ENCODE measurements at places on chromosomes 12 and 14.

DNA sequence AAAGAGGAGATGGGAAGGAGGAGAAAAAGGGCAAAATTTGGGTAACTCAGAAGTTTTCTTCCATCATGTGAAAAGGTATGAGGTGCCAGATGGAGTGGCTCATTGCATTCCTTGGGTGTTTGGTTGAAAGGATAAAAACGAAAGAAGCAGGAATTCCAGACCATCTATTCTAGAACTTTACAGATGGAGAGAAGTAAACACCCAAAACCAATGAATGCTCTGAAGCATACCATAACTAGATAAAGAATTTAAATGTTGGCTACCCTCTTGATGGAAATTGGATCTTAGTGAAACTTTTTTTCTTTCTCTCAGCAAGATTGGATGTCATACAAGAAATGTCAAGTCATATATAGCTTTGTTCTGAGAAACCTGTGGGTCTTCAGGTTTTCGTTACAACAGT, 175.6 kb upstream of the FAR2 start:
- DNase-seq: no peak

DNA sequence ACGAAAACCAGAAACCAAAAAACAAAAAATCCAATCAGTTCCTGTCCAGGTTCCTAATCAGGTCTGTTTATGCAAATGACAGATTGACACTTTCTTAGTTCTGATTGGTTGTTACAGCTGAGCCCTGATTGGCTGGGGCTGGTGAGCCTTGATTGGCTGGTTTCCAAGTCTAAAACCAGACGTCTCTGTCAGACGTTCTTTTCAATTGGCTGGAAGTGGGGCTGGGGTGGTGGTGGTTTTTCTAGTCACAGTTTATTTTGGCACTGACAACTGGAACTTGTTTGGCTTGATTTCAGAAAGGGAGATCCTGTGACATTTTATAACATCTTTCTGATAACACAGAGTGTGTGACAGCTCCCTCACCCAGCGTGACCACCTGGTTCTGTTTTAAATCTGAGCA, 36.1 kb upstream of the PRICKLE1 start:
- no peak for DNase-seq

- no peak for DNase-seq
Observed at GRCh38 chr12:66589095-66589494, 89.8 kb downstream of the GRIP1 start.

GRCh38 chr14:79786522-79786921, 424.8 kb downstream of the DIO2 start:
- no peak for DNase-seq

DNA sequence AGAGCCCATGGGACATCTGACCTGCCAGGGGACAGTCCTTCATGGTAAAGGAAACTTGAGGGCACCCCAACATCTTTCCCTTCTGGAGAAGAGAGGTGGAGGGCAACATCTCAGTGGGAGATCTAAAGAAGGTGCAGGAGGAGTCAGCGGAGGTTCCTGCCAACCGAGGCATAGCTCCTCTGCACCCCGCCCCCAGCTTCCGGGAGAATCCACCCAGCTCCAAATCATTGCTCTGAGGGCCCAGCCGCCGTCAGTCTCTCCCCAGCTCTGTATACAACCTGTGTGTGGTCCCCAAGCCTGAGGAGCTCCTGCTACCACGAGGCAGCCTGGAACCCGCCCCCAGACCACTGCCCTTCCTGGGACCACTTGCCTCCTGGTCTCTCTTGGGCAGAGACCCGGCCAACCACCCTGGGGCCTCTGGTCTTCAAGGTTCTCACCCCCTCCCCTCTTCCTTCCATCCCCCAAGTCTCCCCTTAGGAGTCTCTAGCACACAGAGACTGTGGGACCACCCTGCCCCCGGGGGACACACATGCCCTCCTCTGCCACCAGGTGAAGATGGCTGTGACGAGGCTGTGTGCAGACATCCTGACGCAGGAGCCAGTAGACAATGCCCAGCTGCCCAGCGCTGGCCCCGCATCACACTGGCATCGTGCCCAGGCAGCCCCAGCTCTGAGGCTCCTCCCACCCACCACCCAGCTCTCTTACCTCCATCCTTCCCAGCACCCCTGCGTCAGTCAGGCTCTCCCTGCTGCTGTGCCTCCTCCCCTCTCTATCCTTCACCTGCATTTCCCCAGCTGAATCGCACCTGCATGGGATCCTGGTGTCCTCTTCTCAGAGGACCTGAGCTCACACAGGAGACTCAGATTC, 13.0 kb upstream of the NUDT14 start:
- peak; percentile 35 for DNase-seq

Data from stimulated activated CD4-positive, alpha-beta T cell treated with anti-CD3 and anti-CD28 coated beads, Interleukin-4, amount 100 ng/mL, for 4 hours (primary cell).